ENCODE measurements at places on chromosomes 16 and 17.

- no peak for DNase-seq
Measured at GRCh38 chr17:632560-632959, 82.1 kb downstream of the VPS53 start.

DNA sequence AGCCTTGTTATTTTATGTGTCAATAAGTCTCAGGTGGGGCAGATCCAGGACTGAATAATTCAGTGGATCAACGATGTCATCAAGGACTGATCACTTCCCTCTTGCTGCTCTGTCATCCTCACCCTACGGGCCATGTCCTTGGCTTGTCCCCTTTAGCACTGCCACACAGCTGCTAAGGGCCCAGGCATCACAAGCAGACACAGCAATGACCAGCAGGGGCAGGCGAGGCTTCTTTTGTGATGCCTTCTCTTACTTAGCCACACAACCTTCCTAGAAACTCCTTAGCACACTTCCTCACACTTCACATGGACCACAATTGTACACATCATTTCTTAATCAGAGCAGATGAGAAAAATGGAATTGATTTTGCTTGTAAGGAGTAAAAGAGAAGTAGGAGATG lies 356.3 kb upstream of the SOX9 start:
- DNase-seq, result peak; percentile 19

GRCh38 chr16:50765260-50765659 lies 23.4 kb downstream of the CYLD start:
- DNase-seq, result no peak

- DNase-seq, result no peak
Measured at GRCh38 chr17:36515837-36516236, 18.8 kb downstream of the MYO19 start.

- no peak for DNase-seq
Measured at GRCh38 chr17:33967608-33968349, 287.3 kb upstream of the CCL2 start.

DNA sequence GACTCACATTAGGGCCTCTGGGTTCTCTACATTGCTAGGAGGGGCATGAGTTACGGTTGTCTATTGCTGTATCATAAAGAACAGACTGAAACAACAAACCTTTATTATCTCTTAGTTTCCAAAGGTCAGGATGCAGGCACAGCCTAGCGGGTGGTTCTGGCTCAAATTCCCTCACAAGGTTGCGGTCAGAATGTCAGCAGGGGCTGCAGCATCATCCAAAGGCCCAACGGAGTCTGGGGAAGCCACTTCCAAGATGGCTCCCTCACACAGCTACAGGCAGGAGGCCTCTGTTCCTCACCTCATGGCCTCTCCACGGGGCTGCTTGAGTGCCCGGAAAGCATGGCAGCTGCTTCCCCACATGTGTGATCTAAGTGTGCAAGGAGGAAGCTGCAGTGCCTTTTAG lies 29.6 kb upstream of the ZFPM1 start:
- DNase-seq, result no peak

- no peak for DNase-seq
Measured at GRCh38 chr17:11144358-11145233, 96.4 kb upstream of the SHISA6 start.

GRCh38 chr17:11719856-11720255 lies 121.6 kb downstream of the DNAH9 start:
- DNase-seq, result no peak

DNA sequence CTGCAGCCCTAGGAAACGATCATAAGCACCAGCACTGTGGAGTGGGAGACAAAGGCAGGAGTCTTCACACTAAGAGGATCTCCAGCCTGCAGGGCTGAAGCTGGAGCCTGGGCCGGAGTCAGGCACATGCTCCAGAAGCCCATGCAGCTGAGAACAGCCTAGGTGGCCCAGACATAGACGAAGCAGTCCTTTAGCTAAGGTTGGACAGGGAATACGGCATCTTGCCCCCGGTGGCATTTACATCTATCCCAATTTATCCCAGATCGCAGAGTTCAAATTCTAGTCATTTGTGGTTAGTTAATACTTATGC lies 13.9 kb downstream of the TSPOAP1 start:
- DNase-seq, result no peak

DNA sequence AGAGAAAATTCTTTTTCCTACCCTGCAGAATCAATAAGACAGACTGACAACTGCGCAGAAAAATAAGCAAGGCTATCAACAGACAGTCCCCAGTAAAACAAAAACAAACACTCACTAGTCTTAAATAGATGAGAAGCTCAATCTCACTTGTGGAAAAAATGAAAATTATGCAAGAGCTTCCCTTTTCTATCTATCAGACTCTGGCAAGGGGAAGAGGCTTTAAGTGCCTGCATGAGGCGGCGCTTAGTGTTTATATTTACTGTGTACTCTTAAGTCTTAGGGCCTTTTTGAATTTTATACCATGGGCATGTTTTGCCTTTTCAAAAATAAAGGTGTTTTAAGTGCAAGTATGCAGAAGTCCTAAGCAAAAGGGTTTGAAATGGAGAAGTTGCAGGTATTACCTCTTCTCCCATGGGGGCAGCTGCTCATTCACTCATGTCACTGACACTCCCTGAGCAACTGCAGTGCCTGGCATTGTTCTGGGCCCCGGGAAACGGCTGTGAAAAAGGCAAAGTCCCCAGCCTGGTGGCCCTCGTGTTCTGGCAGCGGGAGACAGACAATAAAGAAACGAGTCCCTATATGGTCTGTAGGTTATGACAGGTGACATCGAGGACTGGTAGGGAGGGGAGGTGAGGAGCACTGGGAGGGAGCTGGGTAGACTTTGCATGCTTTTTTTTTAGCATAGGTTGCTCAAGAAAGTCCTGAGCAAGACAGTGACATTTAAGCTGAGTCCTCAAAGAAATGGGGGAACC lies 35.2 kb downstream of the HSBP1 start:
- no peak for DNase-seq

DNA sequence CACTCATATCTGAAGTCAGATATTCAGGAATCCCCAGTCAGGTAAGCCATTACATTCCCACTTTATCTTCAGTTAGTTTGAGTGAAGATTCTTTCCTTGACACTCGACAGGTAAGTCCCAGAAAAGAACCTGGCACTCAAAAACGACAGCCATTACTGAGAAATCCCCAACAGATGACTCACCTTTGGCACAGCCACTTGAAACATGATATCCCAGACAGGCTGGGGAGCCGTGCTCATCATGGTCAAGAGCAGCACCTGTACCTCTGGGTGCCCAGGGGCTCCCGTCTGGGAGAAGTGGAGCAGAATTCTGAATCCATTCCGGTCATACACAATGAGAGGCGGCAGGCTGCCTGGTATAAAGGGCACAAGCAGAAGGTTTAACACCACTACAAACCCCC lies 16.8 kb upstream of the COG7 start:
- DNase-seq, result peak; percentile 73

DNA sequence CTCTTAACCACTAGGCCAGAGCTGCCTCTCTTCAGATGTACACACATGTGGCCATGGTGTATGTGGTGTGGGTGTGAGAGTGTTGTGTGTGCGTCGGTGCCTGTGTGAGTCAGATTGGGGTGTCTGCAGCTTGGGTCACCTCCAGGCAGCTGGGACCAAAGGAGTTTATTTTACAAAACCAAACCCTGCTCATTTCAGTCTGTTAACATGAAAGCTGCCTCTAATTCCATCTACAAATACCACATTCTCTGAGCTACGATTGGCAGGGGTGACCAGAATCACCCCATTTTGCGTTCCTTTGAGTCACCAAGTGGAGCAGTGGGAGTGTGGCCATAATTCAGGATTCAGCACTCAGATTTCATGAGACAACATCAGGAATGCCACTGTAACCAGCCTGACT lies 105.3 kb downstream of the IRX5 start:
- no peak for DNase-seq

DNA sequence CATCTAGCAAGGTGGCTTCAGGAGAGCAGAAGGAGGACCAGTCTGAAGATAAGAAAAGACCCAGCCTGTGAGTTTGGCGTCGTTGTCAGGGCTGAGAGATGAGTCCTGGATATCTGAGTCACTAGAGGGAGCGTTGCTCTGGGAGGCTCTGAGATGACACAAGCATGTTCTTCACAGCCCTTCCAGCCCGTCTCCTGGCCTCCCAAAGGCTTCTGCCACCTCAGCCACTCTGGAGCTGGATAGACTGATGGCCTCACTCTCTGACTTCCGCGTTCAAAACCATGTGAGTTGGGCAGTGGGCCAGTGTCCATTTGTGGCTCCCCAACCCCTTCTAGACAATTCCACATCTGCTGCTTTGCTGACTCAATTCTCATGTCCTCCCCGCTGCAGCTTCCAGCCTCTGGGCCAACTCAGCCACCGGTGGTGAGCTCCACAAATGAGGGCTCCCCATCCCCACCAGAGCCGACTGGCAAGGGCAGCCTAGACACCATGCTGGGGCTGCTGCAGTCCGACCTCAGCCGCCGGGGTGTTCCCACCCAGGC lies 2.3 kb downstream of the TGFB1I1 start:
- no peak for DNase-seq

- DNase-seq, result no peak
Measured at GRCh38 chr17:8123695-8124349, at the start of gene HES7. HES7 (minus strand) TSS chr17:8124106; CDS start chr17:8124084, 22 bp downstream.

GRCh38 chr16:3654249-3654991 lies at the start of gene DNASE1:
DNASE1 (plus strand) TSS chr16:3654691; CDS start chr16:3655374, 683 bp downstream.
- no peak for DNase-seq

- no peak for DNase-seq
Measured at GRCh38 chr16:4814046-4814445, 11.6 kb upstream of the ROGDI start.

DNA sequence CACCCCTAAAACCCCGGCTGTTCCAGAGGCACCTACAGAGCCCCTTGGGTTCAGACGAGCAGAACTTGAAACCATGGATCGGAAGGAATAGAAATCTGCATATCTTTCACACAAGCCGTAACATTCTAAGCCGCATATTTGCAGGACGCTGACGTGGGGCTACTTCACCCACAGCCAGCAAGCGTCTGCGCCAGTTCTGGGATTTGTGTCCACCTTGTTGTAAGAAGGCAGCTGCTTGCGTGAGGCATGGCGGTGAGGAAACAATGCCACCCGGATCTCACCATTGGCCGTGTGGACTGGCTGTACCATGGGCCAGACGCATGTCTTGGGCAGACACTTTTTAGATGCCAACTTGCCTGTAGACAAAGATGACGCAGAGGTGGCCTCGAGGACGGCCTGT lies 34.5 kb downstream of the TNFRSF13B start:
- no peak for DNase-seq

GRCh38 chr17:58913971-58914769 lies 158.5 kb downstream of the PPM1E start:
- no peak for DNase-seq

- DNase-seq, result no peak
Measured at GRCh38 chr16:49093939-49094338, 187.7 kb downstream of the CBLN1 start.

GRCh38 chr17:39543664-39544063 lies 64.1 kb downstream of the NEUROD2 start:
- no peak for DNase-seq

DNA sequence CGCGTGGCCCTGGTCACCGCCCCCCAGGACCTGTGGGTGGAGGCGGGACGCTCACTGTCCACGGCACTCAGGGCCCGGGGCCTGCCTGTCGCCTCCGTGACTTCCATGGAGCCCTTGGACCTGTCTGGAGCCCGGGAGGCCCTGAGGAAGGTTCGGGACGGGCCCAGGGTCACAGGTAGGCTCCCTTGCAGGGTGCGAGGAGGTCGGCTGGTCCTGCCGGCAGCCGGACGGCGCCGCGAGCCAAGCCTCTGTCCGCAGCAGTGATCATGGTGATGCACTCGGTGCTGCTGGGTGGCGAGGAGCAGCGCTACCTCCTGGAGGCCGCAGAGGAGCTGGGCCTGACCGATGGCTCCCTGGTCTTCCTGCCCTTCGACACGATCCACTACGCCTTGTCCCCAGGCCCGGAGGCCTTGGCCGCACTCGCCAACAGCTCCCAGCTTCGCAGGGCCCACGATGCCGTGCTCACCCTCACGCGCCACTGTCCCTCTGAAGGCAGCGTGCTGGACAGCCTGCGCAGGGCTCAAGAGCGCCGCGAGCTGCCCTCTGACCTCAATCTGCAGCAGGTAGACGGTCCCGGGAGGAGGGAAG lies 1.3 kb downstream of the GUCY2D start:
- DNase-seq, result no peak

- no peak for DNase-seq
Measured at GRCh38 chr17:82801377-82801970, 38.3 kb downstream of the ZNF750 start.

DNA sequence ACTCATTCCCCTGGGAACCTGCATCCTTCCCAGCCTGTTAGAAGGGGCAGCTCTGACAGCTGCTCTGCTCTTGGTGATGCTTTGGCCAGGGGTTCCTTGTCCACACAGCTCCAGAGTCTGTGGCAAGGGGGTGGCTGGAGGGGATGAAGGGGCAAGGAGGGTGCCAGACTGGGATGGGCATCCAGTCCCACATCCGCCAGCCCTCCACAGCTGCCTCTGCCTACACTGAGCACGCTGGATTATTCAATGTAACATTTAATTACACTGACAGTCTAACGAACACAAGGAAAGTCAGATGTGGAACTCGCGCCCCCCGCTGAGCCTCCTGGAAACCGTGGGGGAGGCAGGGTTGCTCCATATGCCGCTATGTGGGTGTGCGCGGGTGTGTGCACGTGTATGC lies 101.1 kb downstream of the C16orf78 start:
- DNase-seq, result no peak

DNA sequence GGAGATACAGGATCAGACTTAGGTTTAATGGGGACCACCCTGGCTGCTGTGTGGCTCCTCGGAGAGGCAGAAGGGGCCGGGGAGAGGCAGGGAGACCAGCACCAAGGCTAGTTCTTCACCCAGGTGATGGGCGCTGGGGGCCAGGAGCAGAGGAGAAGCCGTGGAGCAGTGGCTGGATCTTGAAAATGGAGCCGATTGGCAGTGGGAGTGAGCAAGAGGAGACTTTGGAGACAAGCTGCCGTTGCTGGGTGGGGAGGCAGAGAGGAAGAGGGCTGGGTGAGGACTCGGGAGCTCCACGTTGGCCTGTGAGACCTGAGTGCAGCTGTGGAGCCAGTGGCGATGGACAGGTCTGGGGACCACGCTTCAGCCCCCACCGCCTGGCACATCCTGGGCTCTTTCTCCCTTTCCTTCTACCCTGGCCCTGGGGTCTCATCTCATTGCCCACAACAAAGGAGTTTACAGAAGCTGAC lies 9.0 kb downstream of the RAB11FIP4 start:
- no peak for DNase-seq

- DNase-seq, result no peak
Measured at GRCh38 chr16:87715658-87716057, 50.1 kb downstream of the KLHDC4 start.

DNA sequence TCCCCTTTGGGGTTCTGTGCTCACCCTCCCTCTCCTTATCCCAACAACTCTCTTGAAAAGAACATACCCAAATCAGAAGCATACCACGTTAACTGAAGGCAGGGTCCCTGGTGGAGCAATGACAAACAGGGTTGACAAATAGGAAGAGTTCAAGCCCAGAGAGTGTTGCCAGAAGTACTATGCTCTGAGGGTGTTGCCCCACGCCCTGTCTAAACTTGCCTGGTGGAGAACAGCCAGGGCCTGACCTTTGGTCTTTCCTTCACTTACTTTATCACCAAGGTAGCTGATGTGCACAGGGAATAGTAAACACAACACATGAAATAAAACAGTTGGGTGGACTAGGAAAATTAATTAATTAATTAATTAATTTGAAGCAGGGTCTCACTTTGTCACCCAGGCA lies 23.3 kb downstream of the ZNF75A start:
- no peak for DNase-seq
